ENCODE measurements at places on chromosomes 5 and 9.

GRCh38 chr5:56026863-56027300 is 32.1 kb upstream of the IL6ST start:
- no peak for DNase-seq

- no peak for DNase-seq
These were observed 2.9 kb downstream of the DUSP1 start for GRCh38 chr5:172768098-172768572.

DNA sequence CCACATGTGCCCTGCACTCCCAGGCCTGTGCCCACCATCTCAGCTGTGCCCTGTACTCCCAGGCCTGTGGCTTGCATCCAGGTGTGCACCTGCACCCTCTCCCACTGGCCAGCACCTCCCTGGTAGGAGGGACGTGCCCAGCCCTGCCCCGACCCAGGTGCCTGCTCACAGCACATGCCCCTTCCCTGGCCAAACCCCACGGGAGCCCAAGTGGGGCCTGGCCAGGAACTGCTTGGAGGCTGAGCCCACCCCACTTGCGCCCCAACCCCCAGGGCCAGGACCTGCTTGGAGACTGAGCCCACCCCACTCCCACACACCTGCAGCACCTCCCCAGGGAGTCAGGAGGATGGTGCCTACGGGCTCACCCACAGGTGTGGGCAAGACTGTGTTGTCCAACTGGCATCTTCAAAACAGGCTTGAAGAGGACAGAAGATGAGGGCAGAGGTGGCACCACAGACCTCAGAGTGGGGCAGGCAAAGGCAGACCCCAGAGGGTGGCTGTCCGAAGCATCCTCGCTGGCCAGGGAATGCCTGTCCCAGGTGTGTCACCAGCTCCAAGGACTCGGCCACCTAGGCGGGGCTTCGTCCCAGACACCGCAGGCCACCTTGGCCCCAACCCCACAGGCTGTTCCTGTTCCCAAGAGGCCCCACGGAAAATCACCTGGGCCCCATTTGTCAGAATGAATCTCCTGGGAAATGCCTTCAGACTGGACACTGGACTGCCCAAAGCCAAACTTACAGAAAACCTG is 10.8 kb downstream of the ZDHHC11B start:
- no peak for DNase-seq

GRCh38 chr9:129885670-129886106 is 50.4 kb downstream of the USP20 start:
- peak; percentile 90 for DNase-seq

DNA sequence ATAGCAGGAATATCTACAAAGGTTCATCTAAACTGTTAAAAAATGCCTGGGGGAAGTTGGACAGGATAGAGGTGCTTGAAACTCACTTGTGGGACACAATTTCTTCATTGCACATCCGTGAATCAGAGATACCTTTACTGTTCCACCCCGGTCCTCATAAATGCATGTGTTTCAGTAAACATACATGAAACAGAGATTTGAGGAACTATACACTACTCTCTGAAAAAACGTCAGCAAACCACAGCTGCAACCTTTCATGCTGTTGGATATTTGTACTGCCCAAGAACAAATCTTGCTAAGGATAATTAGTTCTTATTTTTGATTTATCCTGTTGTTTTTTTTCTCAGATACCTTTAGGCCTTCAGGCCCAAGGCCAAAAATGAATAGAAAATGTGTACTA is 337.3 kb downstream of the KDM4C start:
- DNase-seq: no peak

- DNase-seq: no peak
These were observed 12.8 kb downstream of the SLCO4C1 start for GRCh38 chr5:102283102-102283797.

DNA sequence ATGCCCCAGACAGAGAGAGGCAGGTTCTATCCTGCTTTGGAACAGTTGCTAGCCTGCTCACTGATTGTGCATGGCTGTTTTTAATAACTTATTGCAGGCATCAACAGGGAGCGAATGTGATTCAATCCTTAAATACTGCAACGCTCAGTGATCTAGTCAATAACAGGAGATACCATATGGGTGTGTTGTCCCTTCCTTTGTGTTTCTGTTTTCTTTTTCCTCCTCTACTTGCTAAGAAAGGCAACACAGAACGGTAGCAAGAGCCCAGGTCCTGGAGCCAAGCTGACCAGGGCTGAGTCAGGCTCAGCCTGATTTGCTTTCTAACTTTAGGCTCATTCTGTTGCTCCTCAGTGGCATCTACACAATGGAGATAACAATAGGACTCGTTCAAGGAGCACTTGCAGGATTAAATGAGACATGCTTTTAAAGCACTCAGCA is 98.6 kb upstream of the EQTN start:
- DNase-seq: no peak

GRCh38 chr5:124790301-124790894 is 44.0 kb upstream of the ZNF608 start:
- no peak for DNase-seq

- no peak for DNase-seq
These were observed 194.4 kb upstream of the SLC27A6 start for GRCh38 chr5:128770907-128771306.

DNA sequence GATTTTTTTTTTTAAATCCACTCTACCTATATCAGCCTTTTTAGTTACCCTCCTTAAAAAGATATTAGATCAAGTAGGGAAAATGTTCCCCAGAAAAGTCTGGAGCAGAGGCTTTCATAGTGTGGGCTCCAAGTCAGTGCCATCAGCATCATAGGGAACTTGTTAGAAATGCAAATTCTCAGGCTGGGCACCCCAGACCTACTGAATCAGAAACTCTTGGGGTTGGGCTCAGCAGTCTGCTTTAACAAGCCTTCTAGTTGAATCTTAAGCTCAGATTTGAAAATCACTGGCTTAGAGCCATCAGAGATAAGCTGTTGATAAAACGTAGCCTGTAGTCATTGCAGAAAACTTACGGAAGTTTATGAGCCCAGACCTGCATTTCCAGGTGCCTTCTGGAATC is 140.1 kb downstream of the TMEM38B start:
- DNase-seq: no peak

DNA sequence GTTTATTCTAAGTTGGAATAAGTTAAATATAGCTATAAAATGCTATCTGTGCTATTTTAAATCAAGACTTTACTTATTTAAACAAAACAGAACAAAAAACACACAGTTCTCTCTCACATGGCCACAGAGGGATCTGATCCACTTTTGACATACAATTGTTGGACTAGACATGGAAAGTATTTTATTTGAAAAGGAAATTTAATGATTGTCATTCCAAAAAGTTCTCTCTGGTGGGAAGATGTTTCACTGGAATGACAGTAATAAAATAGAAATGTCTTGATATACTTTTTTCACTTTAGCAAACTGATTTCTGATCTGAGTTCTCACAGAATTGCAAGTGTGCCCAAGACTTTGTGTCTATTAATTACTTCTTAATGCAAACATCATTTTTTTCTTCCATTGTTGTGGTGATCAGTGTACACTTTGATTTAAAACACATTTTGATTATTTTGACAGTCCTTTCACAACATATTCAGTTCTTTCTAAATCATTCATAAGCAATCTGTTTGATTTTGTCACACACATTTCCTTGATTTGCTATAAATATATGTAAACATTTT is 30.1 kb upstream of the MINAR2 start:
- no peak for DNase-seq

DNA sequence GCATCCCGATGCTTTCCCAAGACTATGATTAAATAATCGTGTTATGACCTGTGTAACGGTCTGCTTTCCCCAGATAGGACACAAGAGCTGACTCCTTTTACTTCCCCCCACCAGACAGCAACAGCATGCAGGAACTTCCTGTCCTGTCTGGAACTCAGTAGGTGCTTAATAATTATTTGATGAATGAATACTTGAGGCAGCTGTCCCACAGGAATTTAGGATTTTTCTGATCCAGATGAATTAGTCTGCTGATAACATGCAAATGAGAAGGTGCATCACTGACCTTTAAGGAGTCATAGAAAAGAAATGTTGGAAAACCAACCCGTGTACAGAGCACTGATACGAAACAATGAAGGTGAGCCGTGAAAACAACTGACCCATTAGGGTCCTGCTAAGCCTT is 12.2 kb downstream of the RNF130 start:
- DNase-seq: no peak

GRCh38 chr5:55188656-55189540 is 15.9 kb upstream of the CDC20B start:
- no peak for DNase-seq

GRCh38 chr5:109691996-109692395 is 2.3 kb downstream of the MAN2A1 start:
- no peak for DNase-seq

DNA sequence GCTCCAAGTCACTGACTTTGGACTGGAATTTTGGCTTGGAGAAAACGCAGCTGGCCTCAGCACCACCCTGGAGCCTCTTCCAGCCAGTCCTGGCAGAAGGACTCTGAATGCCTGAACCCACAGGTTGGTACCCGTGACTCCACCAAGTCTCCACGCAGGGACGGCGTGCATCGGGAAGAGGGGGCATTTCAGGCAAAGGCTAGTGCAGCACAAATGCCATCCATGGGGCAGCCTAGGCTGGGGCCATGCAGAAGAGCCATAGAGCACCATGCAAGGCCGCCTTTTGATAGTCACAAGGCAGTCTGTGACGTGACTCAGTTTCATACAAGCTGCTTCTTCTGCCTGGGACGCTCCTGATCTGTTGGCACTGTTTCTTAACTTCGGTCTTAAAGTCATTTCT is 28.0 kb downstream of the GDNF start:
- no peak for DNase-seq

- no peak for DNase-seq
These were observed 2.3 kb downstream of the DENND4C start for GRCh38 chr9:19232823-19233194.

DNA sequence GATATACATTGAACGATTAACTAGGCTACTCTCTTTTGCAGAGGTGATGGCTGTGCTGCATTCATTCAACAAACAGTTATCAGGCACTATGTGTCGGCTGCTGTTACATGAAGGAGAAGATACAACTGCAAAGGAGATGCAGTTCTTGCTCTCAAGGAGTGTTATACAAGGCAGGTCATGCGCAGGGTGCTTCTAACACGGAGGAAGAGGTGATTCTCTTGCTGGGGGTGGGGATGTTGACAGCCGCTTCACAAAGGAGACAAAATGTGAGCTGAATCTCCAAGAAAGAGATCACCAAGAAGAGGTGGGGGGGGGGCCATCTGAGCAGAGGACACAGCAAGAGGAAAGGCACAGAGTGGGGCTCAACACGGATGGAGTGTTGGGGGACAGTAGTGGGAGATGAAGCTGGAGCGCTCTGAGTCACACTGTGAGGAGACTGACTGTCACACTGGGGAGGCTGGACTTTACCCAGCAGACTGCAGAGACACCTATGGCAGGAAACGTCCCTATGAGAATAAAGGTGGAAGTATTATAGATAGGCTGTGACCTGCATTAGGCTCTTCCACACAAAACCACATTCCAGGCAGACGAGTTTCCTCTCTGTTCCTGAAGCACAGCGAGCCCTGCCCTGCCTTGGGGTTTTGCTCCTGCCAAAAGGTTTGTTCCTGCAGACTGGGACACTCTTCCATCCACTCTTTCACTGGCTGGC is 20.9 kb downstream of the NDUFA8 start:
- DNase-seq: no peak

GRCh38 chr5:53406630-53407316 is 73.7 kb upstream of the FST start:
- no peak for DNase-seq

DNA sequence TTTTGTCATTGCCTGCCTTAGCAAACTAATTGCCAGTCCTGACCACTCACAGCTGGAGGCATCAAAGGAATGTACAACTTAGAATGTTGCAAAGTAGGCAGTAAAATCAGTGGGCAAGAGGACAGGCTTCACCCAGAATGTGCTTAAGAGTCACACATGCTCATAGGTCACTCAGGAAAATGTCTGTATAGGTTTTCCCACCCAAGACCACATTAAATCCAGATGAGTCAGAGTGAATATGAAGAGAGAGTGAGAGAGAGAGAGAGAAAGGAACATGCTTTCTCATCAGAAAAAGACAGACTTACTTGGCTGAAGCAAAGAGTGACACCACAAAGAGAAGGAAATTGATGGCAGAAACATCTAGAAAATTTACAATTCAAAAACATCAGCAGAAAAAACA is 37.9 kb downstream of the PLEKHG4B start:
- DNase-seq: no peak

GRCh38 chr9:69107771-69108170 is 66.3 kb upstream of the TJP2 start:
- DNase-seq: no peak

- DNase-seq: no peak
These were observed 81.5 kb downstream of the PRKACG start for GRCh38 chr9:68932458-68932857.

DNA sequence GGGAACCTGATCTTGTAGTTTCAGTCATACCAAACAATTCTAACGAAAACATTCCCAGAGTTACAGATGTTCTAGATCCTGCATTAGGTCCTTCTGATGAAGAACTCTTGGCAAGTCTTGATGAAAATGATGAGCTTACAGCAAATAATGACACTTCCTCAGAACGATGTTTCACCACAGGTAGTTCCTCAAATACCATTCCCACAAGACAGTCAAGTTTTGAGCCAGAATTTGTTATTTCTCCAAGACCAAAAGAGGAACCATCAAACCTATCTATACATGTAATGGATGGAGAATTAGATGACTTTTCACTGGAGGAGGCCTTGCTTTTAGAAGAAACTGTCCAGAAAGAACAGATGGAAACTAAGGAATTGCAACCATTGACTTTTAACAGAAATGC is 21.0 kb downstream of the RMI1 start:
- DNase-seq: no peak

DNA sequence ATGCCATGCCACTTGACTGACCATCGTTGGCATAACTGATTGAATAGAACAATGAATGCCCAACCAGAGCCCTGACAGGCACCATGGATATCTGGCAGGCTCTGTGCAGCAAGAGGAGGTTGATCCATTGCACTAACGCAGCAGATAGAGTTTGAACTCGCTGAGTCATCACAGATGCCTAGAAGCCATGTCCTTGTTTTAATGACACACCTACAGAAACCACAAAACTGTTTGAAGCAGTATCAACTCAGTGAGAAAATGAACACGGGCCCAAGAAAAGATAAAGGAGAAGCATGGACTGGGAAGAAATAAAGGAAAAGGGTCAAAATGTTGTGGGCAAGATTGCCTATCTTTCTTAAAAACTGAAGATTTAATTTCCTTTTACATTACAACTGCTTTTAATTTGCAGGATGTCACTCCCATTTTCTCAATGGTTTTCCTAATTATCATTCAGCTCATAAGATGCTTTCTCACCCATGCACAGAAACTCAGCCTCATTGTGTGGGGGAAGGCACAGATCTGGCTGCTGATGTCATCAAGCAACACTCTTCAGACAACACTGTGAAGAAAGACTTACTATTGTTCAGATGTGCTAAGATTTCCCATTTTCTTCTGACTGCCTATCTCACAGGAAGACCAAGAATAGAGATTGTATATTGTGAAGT is 129.0 kb downstream of the PIK3R1 start:
- no peak for DNase-seq

GRCh38 chr5:54595721-54596120 is 78.2 kb downstream of the SNX18 start:
- no peak for DNase-seq

GRCh38 chr9:21854594-21854993 is 52.2 kb downstream of the MTAP start:
- DNase-seq: no peak

GRCh38 chr5:68116868-68117411 is 98.6 kb upstream of the PIK3R1 start:
- DNase-seq: no peak

GRCh38 chr9:105191508-105192121 is 52.8 kb upstream of the SLC44A1 start:
- no peak for DNase-seq

Data from stimulated activated CD4-positive, alpha-beta T cell treated with anti-CD3 and anti-CD28 coated beads, Interleukin-1b, Interleukin-23, amount 100 ng/mL, for 1 hour (primary cell).